Stimulated activated CD4-positive, alpha-beta T cell treated with anti-CD3 and anti-CD28 coated beads, Interleukin-15, amount 100 ng/mL, for 48 hours (primary cell): ENCODE measurements at places on chromosomes 3 and 15.

DNA sequence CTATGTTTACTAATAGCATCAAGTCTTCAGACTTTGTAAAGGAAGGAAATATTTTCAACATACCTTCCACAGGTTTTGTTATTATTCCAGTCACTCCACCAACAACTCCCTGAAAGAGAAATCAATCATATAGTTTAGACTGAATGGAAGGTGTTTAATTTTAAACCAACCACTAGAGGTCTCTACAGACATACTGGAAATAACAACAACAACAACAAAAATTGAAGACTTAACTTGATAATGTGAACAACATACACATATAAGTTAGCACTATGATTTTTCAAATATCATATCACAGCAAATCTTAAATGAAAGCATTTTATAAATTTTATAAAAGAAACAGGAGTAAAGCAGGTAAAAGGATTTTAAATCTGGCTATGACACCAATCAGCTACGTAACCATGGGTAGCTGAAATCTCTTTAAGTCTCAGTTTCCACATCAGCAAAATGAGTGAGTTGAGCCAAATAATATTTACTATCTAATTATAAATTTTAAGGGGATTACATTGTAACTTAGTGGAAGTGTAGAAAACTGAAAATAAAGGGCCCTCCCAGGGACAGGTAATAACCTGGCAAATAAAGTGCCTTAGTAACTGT, 188.2 kb downstream of the VPS13C start:
- DNase-seq: no peak

DNA sequence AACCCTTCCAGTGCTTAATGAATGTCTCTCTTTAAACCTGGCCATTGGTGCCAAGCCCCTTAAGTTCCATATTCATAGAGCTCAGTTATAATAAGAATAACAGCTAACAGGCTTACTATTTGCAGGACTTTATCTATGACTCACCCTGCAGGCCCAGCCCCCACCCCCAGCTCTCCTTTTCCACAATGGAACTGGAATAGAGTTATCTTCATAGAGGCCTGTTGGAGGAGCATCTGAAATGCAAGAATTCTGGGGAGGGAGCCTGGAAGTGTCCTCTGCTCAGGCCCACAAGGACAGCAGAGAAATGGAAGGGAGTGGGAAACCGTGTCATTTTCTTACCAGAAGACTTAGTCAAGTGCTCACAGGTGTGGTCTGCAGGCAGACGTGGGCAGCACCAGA, 52.8 kb downstream of the SEMA5B start:
- DNase-seq: no peak

- no peak for DNase-seq
These were observed 2.7 kb downstream of the PRKCD start for GRCh38 chr3:53163444-53164387.

DNA sequence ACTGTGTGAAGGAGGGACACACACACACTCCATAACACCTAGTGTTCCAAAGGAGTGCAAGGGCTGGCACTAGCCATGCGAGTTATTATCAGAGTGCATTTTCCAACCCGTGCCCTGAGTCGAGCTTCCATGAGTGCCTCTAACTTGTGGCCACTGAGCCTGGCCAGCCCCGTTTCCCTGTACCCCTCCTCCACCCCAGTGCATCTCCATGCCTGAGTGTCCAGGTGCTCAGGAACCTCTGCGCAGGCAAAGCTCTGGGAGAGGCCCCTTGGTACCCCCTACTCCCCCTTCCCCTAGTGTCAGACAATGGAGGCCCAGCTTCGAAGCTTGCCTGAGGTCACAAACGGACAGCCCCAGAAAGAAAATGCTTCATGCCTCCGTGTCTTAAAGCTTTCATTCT, 45.2 kb upstream of the HES1 start:
- no peak for DNase-seq

DNA sequence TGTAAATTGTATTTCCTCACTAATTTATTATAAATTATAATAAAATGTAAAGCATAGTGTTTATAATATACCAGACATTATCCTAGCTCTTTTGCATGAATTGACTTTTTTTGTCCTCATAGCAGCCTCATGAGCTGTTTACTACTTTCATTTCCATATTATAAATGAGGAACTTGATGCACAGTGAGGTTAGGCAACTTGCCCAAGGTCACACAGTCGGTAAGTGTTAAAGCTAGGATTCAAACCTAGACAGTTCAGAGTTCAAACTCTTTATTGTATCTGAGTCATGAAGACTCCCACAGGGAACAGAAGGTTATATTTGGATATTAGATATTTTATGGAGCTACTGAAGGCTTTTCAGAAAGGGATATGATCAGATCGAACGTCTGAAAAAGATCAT, 322.2 kb upstream of the SATB1 start:
- no peak for DNase-seq

- DNase-seq: no peak
These were observed 226.5 kb upstream of the GPR149 start for GRCh38 chr3:154656486-154656885.

DNA sequence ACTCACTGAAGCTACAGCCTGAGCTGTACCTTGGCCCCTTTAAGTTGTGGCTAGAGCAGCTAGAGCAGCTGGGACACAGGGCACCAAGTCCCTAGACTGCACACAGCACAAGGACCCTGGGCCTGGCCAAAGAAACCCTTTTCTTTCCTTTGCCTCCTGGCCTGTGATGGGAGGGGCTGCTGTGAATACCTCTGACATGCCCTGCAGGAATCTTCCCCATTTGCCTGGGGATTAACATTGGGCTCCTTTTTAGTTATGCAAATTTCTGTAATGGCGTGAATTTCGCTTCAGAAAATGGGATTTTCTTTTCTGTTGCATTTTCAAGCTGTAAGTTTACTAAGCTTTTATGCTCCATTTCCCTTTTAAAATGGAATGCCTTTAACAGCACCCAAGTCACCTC, 611.2 kb upstream of the ARPP21 start:
- no peak for DNase-seq

DNA sequence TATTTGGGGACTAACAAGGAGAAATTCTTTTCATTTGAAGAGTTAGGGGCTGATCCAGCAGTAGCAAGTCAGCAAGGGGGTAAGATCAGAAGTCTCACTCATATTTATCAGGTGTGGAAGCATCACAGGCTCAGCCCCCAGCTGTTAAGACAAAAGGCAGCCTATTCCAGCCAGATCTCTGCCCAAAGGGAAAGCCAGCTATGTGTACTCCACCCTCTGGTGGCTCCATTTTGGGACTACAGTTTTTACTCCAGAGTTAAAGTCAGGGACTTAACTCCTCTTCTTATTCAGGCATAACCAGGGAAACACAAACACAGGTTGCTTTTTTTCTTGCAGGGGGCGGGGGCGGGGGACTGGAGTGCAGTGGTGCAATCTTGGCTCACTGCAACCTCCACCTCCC, 19.2 kb downstream of the UBP1 start:
- no peak for DNase-seq

- no peak for DNase-seq
These were observed 47.9 kb downstream of the IGSF11 start for GRCh38 chr3:118986734-118987133.

DNA sequence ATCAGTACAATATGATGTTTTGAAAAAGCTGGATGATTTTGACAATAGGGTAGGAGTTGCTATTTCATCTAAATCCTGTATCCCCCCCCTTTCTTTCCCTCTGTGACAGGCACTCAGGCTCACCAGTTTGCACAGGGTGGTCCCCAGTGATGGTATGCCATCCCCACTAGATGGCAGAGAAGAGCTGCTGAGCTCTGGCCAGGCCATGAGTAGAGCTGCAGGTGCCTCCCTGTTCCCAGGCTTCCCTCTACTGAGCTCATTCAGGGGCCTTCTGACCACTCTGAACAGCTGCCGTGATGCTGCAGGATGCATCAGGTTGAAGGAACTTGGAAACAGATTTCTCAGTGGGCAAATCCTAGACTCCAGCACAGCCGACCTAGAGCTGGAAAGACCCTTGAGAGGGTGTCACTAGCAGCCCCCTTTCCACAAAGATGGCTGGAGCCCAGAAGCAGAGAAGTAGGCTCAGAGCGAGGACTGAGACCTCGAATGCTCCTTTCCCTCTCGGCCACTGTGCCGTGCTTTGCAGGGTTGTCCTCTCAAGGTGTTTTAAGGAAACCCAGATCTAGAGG, 45.1 kb downstream of the EFCAB12 start:
- peak; percentile 26 for DNase-seq

GRCh38 chr15:38084289-38084688, 149.8 kb downstream of the TMCO5A start:
- no peak for DNase-seq

DNA sequence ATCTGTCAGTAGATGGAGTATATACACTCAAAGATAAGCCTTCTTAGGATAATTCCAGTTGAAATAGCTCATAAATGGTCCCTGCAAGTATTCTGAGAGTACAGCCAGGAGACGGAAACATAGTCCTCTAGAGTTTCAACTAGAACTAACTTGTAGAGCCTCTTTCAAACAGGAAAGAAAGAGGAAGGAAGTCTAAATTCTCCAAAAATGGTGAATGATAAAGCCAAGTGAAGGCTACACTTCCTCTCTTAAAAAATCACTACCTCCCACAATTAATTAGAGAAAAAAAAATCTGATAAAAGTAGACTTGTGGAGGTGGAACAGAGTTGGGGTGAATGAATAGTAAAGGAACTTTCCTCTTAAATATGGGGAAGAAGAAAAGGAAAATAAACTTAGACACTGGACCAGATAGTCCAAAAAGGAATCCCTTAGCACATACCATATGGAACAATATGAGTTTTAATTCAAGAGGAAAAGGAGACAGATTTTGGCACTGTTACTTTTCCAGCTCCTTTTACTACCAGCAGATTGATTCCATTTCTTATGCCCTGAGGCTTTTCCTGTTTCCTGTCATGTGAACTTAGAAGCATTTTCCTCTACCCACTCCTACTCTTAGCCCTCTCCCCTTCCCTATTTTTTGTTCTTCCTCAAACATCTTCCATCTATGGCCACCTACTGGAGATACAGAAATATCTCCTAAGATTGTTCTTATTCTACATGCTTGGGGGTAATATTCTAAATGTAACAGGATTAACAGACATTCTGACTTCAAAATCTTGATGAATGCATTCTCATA, 207.6 kb downstream of the CHST2 start:
- no peak for DNase-seq
